NCI-H226 (cell line): ENCODE measurements at places on chromosomes 11 and 22.

DNA sequence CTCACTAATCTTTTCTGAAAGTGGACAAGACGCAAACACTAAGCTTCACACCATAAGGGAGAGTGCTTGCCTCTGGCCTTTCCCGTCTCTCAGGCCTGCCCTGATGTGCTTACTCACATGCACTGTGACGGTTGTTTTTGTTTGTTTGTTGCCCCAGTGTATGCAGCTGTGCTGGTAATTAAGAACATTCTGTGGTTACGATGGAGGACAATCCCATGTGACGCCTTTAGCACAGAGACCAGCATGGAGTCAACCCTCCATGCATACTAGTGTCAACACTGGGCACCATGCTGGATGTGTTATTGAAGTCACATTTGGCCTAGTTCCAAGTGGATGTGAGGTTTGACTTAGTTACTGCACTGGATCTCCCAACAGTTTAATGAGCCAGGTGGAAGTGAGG, 27.8 kb upstream of the CDON start:
- DNase-seq: no peak

DNA sequence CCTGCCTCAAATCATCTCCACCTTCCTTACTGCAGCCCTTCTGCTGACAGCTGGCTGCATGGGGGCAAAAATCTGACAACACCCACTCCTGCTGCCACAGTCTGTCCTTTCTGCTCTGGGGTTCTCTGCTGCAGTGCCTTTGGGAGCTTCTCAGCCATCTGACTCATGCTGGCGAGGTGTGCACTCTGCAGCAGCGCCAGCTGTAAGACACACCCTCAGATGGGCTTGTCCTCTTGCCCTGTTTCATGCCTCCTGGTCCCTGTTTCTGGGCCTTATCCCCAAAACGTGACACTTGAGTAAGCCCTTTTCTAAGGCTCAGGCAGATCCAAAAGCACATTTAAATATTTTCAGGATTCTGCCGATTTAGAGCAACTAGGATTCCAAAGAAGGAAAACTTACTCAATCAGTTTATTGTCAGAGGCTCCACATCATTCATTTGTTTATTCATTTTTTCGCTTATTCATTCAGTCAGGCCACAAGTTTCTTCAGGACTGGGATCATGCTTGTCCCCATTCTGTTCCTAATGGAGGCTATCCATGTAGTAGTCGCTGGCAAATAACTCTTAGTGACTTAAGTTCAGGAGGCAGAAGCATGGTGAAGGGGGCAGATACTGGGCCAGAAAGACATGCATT, 60.2 kb downstream of the SMIM38 start:
- DNase-seq: no peak

DNA sequence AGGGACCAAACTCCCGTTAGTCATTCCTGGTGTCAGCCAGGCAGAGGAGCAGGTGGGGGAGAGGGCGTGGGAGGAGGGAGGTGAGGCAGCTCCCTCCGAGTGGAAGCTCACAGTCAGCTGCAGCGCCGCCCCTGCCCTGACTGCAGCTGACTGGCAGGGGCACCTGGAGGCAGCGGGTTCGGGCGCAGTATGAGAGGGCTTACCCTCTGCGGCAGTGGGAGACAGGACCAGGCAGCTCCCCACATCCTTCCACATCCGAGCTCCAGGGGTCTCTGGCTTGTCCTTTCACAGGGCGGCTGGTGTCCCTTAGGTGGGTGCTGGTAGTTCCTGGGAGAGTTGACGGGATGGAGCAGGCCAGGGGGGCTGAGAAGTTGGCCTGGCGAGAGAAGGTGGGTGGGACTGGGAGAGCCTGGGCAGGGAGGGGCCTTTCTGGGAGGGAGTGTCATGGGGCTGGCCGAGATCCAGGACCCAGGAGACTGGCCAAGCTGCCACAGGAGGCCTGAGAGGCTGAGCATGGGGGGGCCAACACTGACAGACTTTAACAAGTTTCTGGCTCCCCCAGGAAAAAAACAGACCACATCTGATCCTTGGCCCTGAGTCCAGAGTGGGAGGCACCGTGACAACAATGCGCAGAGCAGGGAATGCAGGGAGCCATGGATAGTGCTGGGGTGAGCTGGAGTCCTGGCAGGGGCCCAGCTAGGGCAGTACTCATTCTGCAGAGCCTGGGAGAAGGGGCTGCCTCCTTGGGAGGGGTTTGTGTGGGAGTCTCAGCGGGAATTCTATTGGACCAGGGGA, 4.9 kb downstream of the ADORA2A start:
- DNase-seq: peak; percentile 82

- no peak for DNase-seq
Measured at GRCh38 chr11:115408036-115408921, 95.9 kb downstream of the CADM1 start.

- DNase-seq: no peak
Measured at GRCh38 chr11:111361052-111361801, 17.8 kb downstream of the POU2AF1 start.

- DNase-seq: no peak
Measured at GRCh38 chr22:37972527-37972926, 11.8 kb downstream of the SOX10 start.

DNA sequence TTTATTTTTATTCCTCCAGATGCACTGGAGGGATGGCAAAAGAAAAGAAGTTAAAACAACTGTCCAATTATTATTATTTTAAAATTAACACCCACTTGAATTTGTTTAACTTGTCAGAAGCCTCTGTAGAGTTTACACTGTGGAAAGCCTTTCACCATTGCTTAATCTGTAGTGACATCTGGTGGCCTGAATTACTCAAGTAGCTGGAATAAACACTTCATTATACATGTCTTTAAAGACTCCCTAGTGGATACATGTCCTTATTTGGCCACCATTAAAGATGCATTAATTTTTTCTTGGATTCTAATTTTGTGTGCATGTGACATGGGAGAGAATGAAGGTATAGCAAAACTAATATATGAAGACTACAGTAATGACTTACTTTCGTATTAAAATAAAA, 1496.5 kb downstream of the FAM181B start:
- DNase-seq: no peak

DNA sequence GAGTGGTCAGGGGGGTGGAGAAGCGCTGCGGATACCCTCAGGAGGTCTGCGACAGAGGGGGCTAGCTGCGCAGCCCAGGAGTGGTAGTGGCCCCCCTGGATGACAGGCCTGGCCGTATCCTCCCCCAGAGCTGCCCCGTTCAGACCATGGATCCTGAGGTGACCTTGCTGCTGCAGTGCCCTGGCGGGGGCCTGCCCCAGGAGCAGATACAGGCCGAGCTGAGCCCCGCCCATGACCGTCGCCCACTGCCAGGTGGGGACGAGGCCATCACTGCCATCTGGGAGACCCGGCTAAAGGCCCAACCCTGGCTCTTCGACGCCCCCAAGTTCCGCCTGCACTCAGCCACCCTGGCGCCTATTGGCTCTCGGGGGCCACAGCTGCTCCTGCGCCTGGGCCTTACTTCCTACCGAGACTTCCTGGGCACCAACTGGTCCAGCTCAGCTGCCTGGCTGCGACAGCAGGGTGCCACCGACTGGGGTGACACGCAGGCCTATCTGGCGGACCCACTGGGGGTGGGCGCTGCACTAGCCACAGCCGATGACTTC, 505 bp downstream of the NUDT22 start:
- no peak for DNase-seq

- no peak for DNase-seq
Measured at GRCh38 chr22:26082866-26083265, 86.4 kb upstream of the SEZ6L start.

DNA sequence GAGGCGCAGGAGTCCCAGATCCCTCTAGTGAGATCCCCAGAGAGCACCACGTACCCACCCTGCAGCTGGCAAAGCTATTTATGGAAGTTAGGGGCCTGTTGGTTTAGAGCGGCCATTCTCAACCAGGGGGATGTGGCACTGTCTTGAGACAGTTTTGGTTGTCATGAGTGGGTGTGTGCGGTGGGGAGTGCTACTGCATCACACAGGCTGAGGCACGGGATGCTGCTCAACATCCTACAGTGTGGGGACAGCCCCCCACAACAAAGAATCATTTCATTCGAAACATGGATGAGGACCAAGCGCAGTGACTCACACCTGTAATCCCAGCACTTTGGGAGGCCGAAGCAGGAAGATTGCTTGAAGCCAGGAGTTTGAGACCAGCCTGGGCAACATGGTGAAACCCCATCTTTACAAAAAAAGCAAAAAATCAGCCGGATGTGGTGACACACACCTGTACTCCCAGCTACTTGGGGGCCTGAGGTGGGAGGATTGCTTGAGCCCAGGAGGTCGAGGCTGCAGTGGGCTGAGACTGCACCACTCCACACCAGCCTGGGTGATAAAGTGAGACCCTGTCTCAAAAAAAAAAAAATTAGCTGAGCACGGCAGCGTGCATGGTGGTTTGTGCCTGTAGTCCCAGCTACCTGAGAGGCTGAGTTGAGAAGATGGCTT, 28.2 kb downstream of the GGT5 start:
- no peak for DNase-seq

DNA sequence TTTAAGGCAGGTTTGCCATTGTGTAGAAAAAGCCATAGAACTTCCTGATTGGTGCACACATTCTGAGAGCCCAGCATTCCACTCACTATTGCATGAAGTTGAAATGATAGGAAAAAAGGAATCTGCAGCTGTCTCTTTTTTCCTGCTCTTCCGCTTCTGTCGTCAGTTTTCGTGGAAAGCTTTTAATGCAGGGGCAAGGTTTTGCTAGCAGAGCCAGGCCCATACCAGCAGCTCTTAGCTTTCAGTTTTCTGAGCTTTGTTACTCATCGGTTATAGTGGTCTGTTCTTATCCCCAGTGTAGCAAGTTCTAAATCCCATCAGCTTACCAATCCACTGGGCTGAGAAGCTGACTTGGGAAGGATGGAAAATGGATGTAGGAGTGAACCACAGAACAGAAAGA, 162.9 kb upstream of the TTC12 start:
- no peak for DNase-seq
